ENCODE measurements at places on chromosomes 7 and 10.

DNA sequence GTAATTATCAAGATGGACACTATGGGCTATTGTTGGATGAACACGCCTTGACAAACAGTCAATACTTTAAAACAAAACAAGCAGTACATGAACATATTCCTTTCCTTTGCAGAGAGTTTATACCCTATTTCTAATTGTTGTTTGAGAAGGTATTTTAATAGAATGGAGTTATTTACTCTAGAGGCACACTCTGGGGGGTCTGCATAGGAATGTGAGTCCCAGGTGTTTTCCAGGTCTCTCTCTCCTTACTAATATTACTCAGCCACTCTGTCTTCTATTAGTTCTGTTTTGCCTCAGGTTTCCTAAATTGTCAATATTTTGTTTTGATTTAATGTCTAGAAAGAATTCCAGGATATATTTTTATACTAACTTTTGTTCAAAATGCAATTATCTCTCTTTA is 1091.4 kb downstream of the CNTNAP2 start:
- DNase-seq, result no peak

DNA sequence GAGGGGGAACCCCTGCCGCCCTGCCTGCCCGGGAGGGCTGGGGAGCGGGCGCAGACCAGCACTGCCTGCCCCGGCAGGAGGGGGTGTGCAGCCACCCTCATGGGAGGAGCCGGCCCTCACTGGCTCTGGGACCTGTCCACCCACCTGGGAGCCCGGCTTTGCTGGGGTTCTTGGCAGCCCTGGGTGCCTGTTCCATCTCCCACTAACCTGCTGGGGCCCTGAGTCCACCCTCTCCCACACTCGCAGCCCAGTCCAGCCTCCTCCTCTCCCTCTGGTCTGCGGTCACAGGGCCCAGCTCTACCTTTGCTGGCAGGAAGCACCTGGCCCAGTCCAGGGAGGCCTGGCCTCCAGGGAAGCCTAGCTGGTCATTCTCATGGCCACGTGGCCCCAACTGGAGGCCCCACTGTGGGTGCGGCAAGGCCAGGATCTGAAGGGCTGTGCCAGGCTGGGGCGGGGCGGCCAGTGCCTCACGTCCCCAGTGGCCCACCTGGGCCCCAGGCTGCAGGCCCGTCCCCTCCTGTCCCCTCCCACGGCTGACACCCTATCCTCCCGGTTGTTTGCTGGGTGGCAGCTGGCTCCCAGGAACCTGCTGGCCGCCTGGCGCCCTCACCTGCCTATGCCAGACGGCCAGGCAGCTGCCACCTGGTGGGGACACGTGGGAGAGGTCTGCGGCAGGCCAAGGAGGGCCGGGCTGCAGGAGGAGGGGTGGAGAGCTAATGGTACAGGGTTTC is at the start of gene TMEM184A:
Gene TMEM184A (minus strand): TSS at position 393 of the 731 bp plus-strand sequence. CDS start 721 bp downstream, outside the sequence.
- DNase-seq, result peak; percentile 43

- no peak for DNase-seq
Measured at GRCh38 chr7:23222439-23223030, 24.0 kb upstream of the GPNMB start.

DNA sequence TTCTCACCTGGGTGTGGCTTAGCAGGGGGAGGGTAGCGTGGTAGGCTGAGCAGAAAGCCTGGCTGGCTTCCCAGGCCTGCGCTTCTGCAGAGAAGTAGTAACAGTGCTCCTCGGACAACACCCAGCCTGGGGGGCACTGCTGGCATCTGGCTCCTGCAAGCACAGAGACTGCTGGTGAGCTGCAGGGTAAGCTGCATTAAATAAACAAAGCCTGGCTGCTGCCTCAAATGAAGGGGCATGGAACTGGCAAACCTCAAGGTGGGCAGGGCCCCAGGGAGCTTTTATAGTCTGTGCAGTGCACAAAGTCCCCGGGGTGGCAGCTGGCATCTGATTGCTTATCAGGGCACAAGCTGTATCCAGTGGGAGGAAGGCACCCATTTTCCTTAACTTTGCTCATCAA is 3.9 kb downstream of the KLRG2 start:
- DNase-seq, result no peak

GRCh38 chr7:128530855-128531104 is 54.2 kb downstream of the METTL2B start:
- no peak for DNase-seq

DNA sequence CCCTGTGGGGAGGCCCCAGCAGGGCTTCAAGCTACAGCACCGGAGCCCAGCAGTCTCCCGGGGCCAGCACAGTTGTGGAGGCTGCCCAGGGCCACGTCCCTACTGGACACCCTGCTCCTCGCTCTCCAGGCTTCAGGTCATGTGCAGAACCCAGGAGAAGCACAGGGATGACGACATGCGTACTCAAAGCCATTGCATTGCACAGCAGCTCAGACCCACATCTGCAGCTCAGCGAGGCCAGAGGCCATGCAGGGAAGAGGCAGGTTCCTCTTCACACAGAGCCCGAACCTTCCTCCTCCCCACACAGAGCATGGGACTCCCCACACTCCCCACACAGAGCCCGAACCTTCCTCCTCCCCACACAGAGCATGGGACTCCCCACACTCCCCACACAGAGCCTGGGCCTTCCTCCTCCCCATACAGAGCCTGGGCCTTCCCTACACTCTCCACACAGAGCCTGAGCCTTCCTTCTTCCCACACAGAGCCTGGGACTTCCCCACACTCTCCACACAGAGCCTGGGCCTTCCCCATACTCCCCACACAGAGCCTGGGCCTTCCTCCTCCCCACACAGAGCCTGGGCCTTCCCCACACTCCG is 12.3 kb downstream of the CFAP46 start:
- no peak for DNase-seq

DNA sequence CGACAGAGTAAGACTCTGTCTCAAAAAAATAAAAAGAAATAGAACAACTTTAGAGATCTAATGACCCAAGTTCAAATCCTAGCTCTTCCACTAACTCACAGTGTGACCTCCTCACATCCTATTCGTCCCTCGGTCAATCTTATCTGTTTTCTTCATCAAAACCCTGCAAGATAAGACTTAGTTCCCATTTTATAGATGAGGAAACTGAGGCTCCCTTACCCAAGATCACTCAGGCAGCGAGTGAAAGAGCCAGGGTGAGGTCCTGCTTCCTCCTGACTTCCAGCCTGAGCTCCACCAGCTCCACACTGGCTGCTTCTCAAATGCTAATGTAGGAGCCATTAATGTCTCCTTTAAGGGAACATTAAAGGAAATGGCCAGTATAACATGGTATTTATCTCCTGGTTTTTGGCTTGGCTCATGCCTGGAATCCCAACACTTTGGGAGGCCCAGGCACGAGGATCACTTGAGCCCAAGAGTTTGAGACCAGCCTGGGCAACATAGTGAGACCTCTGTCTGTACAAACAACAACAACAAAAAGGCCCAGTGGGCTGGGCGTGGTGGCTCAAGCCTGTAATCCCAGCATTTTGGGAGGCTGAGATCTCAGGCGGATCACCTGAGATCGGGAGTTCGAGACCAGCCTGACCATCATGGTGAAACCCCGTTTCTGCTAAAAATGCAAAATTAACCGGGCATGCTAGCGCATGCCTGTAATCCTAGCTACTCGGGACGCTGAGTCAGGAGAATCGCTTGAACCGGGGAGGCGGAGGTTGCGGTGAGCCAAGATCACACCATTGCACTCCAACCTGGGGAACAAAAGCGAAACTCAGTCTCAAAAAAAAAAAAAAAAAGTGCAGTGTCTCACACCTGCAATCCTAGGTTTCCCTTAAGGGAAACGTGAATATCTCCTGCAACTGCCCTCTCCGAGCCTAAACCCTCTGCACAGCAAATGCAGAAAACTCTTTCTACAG is 3.4 kb upstream of the RHBDD2 start:
- no peak for DNase-seq

DNA sequence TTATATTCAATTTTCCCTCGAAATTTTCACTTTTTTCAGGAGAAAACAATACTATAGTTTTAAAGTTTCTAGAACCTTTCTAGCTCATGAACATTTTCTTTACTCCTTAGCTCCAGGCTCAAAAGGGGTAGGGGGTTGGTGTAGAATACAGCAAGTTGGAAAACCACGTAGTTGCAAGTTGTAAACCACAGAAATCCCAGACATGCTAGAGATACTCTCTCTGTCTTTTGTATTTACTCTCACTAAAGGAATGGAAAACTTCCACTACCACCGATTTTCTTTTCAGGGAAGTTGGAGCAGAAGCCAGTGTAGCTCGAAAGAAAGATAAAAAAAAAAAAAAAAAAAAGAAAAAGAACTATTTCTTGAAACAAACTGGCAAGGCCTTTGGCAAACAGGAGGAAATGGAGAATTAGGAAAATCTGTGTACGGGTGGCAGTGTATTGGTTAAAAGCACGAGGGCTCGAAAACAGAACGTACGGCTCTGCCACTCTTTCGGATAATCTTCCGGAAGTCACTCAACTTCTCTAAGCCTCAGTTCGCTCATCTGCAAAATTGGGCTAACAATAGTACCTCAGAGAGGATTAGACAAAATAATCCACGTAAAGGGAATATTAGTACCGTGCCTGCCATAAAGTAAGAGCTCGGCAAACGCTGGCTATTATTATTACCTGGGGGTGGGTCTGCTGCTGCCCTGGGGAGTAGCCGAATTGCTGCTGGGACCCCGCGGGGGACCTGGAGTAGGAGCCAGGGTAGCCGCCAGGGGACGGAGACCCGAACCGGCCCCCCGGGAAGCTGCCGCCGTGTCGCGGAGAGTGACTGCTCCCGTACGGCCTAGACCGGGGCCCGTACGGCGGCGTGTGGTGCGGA is 628 bp downstream of the MPLKIP start:
- DNase-seq, result peak; percentile 32

GRCh38 chr7:158885624-158886023 is 29.3 kb downstream of the DYNC2I1 start:
- no peak for DNase-seq

DNA sequence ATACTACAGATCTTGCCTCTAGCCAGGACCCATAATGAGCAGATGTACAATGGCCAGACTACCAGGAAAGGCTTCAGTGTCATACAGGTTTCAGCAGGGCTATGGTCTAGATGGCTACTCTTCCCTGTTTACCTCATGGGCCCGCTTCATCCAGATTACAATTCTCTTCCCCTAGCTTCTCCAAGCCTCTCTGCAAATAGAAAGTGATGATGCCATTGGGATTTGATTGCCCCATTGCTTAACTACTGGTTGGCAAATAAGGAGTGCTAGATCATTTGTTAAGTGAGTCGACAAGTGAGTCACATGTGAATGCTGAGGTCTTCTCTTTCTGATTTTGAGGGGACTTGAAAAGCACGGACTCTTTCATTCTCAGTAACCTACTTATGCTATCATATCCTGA is 361.5 kb upstream of the LRRTM3 start:
- DNase-seq, result no peak

- no peak for DNase-seq
Measured at GRCh38 chr7:95682913-95683312, 86.6 kb upstream of the PDK4 start.

GRCh38 chr10:130072247-130072646 is 38.4 kb downstream of the C10orf143 start:
- no peak for DNase-seq

DNA sequence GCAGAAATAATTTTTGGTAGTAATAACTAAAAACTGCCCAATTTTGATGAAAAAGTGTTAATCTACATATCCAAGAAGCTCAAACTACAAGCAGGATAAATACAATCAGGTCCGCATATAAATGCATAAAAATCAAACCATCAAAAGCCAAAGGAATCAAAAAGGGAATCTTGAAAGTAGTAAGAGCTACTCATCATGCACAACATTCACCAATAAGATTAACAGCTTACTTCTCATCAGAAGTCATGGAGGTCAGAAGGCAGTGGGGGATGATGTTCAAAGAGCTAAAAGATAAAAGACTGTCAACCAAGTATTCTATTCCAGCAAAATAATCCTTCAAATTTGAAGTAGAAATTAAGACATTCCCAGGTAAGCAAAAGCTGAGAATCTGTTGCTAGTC is 76.4 kb downstream of the CRPPA start:
- DNase-seq, result no peak

- no peak for DNase-seq
Measured at GRCh38 chr7:151777495-151777880, 99.4 kb downstream of the PRKAG2 start.

DNA sequence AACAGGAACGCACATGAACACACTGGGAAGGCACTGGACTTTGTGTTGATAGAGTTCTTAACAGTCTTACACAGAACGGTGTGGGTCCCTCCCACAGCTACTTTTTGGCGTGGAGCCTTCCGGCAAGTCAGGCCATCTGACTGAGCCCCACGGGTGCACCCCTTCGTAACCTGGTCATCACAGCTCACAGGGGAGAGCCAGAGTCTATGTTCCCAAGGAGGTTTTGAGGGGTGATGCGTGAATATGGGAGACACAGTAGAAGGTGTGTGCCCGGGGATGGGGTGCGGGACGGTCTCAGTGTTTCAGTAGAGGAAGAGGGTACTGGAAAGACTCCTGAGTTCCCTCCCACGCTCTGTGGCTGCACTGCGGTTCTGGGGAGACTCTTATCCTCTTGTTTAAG is 291.7 kb downstream of the DNAJB6 start:
- DNase-seq, result no peak

GRCh38 chr7:22390516-22390915 is 33.6 kb upstream of the RAPGEF5 start:
- no peak for DNase-seq

GRCh38 chr7:7228967-7229366 is 46.6 kb downstream of the C1GALT1 start:
- DNase-seq, result no peak

All from CD4-positive, alpha-beta T cell treated with Interleukin-2 at 100 ng/mL for 4 hours (primary cell).